Iris pigment epithelial cell (primary cell): ENCODE measurements at places on chromosomes 4 and X.
A peak's percentile ranks its signal among the peaks of the same experiment; 100 is the strongest.

DNA sequence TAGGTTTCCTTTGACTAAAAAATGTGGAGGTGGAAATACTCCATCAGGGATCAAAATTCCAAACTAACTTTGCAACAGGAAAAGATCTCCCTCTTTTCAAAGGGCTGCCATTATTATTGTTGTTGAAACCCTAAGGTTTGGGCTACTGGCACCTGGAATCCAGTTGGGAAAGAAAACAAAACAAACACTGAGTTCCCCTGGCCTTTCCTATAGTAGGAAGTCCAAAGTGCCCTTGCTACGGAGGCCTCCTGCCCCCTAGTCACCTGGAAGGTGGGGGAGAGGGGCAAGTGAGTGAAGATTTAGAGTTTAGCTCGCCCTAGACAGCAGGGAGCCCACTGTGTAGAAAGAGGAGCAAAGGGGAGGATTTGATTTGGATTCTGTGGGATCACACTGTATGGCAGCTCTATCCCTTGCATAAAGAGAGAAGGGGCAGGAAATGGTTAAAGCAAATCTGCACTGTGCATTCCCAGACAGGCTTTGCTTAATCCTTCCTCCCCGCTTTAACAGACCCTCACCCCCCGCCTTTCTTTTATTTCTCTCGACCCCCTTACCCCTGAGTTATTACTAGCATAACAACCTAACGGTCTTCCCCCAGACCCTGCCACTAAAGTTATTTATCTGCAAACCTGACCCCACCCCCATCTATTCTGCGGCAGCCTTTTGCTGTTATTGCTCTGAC lies 627 bp upstream of the FAT4 start:
- no peak for DNase-seq

DNA sequence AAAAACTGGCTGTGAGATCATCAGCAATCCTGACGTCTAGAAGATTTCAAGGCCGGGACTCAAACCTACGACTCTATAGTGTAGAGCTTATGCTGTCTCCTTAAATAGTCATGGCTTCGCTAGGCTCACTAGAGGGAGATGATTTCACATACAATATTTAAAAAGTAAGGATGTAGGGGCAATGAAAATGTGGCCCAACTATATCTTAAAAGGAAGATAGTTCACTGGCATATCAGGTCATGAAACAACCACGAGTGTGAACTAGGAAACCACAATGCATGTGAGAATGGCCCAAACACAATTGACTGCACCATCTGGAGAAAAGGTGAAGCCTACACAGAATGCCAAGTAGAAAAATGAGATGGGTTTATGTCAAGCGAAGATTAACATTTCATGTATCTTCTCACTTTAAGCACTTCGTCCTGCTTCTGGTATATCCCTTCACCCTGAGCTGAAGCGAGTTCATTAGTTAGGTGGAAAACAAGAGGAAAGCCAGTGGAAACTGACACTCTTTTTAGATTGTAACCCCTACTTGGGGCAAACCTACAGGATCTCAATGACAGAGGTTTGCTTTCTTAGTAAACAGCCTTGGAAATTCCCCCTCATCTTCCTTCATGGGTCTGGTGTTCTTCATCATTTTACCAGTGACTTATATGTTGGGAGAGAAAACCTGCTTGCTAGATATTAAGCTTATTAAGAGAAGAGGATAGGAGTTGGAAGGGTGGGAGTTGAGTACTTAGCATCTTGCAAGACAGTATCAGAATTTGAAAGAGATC lies 17.4 kb downstream of the FAM9C start:
- DNase-seq: no peak

- no peak for DNase-seq
Observed at GRCh38 chr4:2006367-2006766, 2.4 kb downstream of the NELFA start.

DNA sequence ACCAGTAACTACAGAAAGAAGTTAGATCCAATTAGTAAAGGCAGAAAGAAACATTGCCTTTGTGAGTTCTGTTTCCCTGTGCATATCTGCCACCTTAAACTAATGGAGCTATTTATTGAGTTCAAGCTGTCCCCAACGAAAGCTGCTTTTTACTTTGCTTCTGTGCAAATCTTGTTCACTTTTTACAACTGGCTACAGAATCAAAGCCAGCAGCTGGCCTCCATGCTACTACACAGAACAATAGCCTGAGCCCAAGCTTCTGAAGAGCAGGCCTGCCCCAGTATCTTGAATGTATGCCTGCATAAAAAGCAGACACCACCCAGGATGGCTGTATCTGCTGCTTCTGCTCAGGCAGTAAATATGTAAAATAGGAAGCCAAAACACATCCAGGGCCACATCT lies 28.1 kb downstream of the ANK2 start:
- no peak for DNase-seq

- no peak for DNase-seq
Observed at GRCh38 chr4:187666034-187666433, 329.5 kb upstream of the ZFP42 start.

DNA sequence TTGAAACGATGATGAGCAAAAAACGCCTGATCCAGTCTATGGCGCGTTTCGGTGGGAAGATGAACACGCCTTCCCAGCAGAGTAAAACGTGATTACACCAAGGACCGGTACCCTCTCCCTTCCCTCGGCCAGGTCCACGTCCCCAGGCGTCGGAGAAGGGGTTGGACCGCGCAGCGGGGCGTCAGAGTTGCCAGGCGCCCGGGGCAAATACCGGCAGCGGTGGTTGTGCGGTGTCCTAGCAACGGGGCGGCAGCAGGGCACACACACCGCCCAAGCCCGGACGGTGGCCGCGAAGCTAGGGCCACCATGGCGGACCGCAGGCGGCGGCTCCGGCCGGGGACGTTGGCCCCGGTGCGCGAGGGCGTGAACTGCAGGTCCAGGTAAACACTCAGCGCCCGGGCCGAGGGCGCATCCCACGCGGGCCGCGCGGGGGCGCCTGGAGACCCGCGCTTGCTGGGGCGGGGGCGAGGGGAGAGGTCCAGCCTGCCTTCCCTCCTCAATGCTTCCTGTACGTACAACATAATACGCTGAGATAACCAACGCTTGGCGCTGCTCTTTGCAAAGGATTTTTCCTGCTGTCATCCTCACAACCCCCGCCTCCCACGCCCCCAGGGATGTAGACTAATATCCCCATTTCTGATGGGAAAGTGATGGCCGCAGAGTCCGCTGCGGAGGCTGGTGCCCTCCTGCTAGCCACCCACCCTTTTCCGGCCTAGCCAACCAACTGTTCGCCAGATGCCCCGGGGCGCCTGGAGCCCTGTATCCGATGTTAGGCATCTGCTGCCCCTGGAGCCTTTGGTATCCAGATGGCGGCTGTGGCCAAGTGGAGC lies at the start of gene FAM47E:
Gene FAM47E, plus strand, starts transcription at position 281 of the 830 bp plus-strand sequence. Its CDS starts 26 bp downstream, at position 307.
- peak; percentile 20 for DNase-seq

- no peak for DNase-seq
Observed at GRCh38 chr4:8108261-8108660, 50.4 kb downstream of the ABLIM2 start.

- no peak for DNase-seq
Observed at GRCh38 chrX:111265486-111265885, 4.8 kb downstream of the CAPN6 start.

GRCh38 chr4:100041646-100042045 lies 91.6 kb upstream of the H2AZ1 start:
- peak; percentile 31 for DNase-seq

DNA sequence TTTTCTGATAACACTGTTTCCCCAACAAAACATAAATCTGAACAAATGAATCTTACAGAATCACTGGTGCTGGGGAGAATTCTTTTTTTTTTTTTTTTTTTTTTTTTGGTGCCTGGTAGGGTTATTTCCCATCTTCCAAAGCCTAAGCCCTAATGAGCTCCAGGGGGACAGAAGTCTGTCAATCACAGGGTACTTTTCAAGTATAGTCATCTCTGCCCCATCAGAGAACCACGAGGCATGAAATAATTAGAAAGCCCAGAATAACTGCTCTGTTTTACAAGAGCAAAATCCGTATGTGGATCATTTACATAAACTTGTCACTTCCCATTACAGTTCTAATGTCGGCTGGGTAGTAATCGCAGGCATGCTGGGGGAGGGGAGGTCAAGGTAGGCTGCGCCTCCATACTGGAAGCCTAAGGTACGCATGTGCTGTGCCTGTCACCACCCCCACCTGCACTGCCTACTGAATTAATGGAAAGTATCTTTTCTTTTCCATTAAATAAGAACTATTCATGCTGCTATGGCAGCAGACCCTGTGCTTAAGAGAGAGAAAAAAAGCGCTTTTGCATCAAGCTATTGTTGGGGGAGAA lies 164.7 kb upstream of the LEF1 start:
- DNase-seq: no peak
